Stimulated activated CD4-positive, alpha-beta T cell treated with anti-CD3 and anti-CD28 coated beads, Interleukin-15, amount 100 ng/mL, for 24 hours (primary cell): ENCODE measurements at places on chromosomes 6 and 20.

- peak; percentile 86 for DNase-seq
These were observed 91.6 kb upstream of the RIPOR2 start for GRCh38 chr6:25027221-25027916.

GRCh38 chr6:48031711-48032110 lies 79.3 kb downstream of the PTCHD4 start:
- DNase-seq, result no peak

- DNase-seq, result no peak
These were observed 81.3 kb downstream of the HMGCLL1 start for GRCh38 chr6:55497694-55498093.

GRCh38 chr20:56437196-56437960 lies 25.3 kb downstream of the CASS4 start:
- no peak for DNase-seq

- no peak for DNase-seq
These were observed 18.0 kb downstream of the PEX7 start for GRCh38 chr6:136840276-136841001.

DNA sequence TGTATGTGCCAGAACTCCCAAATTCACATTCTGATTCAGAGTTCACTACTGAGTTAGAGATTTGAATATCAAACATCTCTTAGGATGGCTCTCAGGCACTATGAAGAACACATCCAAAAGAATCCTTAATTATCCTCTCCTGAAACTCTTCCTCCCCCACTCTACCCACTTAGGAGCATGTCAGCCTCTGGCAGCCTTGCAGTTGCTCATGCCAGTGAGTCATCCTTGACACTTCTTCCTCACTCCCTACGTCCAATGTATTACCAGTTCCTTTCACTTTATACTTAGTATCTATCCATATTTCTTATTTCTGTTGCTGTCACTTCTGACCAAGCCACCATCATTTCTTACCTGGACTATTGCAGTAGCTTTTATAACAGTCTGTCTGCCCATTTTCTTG lies 192.0 kb upstream of the IMPG1 start:
- no peak for DNase-seq

DNA sequence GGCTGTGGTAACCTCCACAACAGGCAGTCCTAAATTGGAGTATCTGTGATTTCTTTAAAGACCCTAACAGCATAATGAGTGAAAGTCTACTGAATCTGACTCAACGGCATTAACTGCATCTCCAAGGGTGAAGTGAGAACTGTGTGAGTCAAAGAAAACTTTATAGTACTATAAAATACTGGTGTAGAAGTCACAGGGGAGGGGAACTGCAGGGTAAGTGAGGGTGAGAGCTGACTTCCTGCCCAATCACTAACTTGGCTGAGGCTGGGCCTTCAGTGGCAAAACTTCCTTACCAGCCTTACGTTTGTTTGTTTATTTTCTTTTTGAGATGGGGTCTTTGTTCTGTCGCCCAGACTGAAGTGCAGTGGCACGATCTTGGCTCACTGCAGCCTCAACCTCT lies 109.8 kb downstream of the PTPRK start:
- no peak for DNase-seq

- peak; percentile 96 for DNase-seq
These were observed 941 bp upstream of the SOX12 start for GRCh38 chr20:324177-325044.

DNA sequence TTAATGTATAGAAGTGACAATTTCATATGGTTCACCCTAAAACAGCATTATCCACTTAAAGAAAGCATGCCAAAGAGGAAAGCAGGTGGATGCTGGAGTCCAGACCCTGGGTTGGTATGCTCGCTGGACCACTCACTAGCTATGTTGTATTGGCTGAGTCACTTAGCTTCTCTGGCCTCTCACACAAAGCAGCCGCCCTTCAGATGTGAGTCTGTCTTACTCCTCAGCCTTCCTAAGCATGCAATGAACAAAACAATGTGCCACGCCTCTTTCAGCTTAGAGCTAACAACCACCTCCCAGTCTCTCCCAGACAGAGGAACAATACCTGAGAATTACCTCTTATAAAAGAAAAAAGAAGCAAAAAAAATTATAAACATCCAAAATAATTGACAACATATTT lies 29.4 kb downstream of the SIM1 start:
- no peak for DNase-seq

- DNase-seq, result no peak
These were observed 242.4 kb downstream of the KCNQ5 start for GRCh38 chr6:72864236-72864635.

DNA sequence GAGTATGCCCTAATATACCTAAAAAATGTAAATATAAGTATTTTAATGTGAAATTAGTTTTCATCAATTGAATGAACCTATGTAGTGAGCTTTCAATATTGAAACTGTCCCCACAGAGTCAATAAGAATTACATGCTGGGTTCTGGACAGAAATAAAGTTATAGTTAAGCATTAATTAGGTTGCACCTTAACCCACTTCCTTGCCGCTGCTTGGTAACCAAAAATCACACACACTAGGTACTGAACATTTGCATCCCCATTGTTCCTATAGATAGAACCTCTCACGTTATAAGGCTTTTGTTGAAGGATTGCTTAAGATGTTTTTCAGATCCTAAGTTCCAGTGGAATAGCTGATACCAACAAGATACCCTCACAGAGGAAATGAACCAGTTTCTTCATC lies 237.1 kb upstream of the OPRM1 start:
- no peak for DNase-seq

DNA sequence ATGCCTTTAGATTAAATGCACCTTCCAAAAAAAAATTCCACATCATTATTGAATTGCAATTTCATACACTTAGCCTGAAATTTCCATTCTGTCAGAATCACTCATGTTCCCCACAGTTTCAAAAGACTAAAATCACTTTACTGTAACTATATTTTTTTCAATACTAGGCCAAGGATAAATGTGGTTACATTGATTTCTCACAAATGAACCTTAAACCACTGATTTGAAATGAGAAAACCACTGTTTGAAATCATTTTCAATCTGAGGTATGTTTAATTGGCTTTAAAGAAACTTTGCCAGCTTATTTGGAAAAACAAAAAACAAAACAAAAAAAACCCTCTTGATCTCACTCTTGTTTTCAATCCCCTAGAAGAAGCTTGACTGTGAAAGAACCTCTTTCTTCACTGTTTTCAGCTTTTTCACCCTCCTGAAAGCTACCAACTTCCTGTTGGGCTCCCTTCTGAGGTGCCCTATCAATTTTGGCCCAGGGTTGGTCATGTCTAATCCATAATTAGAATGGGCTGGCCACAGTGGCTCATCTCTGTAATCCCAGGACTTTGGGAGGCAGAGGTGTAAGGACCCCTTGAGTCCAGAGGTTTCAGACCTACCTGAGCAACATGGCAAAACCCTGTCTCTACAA lies 242.5 kb downstream of the ADGRG6 start:
- no peak for DNase-seq

DNA sequence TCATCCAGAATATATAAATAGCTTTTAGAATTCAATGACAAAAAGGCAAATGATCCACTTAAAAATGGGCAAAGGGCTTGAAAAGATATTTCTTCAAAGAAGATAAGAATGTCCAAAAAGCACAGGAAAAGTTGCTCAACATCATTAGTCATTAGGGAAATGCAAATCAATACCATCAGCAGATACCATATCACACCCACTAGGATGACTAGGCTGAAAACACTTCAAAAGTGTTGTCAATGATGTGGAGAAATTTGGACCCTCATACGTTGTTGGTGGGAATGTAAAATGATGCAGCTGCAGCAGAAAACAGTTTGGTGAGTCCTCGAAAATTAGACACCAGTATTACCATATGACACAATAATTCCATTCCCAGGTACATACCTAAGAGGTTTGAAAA lies 303.6 kb upstream of the SLC35B3 start:
- DNase-seq, result no peak

DNA sequence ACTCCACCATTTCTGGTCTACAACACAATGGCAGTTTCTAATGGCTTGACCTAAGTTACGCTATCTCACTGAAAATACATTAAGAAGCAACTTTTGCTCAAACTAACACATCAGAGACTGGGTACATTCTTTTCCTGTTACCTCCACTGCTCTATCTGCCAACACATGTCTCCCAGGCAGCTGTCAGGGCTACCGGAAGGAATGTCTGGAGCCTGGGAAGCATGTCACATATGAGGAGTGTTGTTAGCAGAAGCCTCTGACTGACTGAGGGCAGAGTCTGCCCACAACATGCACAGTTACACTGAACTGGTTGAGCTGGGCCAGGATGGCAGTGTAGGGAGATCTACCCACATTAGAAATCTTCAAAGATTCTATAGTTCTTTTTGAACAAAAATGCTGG lies 264.5 kb downstream of the KIF16B start:
- no peak for DNase-seq

GRCh38 chr6:162539321-162539720 lies 188.2 kb downstream of the PRKN start:
- DNase-seq, result no peak

- DNase-seq, result no peak
These were observed 91.9 kb downstream of the FOXF2 start for GRCh38 chr6:1481286-1481685.

GRCh38 chr20:15564981-15565380 lies 1008.3 kb downstream of the KIF16B start:
- no peak for DNase-seq

GRCh38 chr6:28914941-28915340 lies 8.8 kb downstream of the TRIM27 start:
- DNase-seq, result no peak

DNA sequence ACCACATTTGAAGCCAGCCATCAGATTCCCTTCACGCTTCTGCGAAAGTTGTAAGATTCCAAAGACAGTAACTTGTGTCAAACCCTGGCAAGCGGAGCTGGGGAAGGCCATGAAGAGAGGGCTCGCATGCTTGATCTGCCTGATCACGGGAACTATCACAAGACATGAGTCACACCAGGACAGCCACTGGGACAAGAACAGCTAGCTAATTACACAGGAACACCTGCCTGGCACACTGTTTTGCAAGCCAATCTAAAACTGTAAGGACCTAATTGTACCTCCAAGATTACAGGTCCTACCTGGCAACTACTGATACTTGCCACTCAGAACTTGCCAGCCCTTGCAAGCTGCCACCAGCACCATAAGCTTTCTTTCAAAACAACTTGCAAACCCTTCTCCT lies 289.3 kb downstream of the KIF16B start:
- no peak for DNase-seq

DNA sequence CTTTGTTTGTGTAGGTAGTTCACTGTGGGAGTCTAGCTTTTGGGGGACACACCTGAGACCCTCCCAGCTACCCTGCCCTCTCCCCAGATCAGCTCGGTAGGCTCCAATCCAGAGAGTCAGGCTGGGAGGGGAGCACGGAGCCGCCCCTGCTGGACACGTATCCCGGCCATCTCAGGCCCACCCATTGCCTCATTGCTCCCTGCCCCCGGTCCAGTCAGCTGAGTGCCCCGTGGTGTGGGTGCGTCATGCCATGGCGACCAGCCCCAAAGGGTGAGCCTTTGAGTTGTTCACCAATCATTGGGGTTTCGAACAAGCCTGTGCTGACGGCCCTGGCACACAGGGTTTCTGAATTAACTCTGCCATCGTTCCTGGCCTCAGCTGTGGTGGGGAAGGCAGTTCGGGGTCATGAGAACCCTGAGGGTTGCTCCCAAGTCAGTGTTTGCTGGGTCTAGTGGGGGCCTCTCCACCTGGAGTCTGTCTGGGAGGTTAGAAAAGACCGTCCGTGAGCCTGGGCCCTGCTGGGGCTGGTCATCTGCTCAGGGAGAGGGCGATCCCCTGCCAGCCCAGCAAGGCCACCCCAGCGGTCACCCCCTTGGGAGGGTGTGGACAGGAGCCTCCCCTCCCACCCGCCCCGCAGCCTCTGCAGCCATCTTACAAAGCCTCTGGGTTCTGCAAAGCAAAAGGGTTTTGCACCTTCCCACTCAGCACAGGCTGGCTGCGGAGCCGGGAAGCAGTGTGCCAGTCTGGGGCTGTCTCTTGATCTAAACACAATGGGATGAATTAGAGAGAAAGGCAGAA lies 34.5 kb downstream of the NTSR1 start:
- DNase-seq, result no peak

GRCh38 chr6:81075974-81076373 lies 676.5 kb downstream of the TENT5A start:
- DNase-seq, result no peak

GRCh38 chr6:100906325-100906724 lies 25.2 kb upstream of the ASCC3 start:
- DNase-seq, result no peak

DNA sequence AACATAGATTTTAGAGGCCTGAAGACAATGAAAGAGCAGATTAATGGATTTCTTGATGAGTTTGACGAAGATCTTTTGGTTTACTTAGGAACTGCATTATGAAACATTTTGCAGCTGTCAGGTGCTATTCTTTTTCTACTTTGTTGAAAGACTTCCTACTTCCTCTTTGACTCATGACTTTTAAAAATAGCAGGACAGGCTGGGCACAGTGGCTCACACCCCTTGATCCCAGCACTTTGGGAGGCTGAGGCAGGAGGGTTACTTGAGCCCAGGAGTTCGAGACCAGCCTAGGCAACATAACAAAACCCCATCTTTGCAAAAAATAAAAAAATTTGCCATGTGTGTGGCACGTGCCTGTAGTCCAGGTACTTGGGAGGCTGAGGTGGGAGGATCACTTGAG lies 52.0 kb downstream of the ITCH start:
- DNase-seq, result no peak

DNA sequence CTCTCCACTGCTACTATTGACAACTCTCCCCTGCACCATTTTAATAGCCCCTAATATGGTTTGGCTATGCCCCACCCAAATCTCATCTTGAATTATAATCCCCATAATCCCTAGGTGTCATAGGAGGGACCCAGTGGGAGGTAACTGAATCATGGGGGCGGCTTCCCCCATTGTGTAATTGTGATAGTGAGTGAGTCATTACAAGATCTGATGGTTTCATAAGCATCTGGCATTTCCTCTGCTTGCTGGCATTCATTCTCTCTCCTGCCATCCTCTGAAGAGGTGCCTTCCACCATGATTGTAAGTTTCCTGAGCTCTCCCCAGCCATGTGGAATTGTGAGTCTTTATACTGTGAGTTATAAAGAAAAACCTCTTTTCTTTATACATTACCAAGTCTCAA lies 74.1 kb upstream of the TCF21 start:
- DNase-seq, result peak; percentile 33

- no peak for DNase-seq
These were observed 69.0 kb downstream of the SMLR1 start for GRCh38 chr6:130896249-130896648.

DNA sequence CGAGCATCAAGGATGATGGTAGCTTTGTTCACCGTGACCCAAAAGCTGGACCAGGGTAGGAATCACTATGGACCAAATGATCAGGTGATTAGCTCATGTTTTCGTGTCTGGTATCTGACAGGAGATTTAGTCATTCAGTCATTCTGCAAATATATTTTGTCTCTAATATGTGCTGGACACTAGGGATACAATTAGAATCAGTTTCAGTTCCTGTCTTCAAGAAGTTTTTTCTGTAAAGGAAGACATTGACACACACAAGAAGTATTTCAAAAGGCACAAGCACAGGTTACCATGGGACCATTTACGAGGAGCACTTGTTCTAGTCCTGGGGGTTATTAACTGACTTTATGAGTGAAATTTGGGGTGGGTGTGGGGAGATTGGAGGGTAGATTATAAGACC lies 244.9 kb downstream of the HIVEP2 start:
- DNase-seq, result no peak
